ENCODE measurements at places on chromosomes 12 and 14.

GRCh38 chr12:29782285-29782870 is 1.4 kb downstream of the TMTC1 start:
- no peak for DNase-seq

- DNase-seq: no peak
These were observed 28.8 kb upstream of the BCAT1 start for GRCh38 chr12:24977711-24978110.

GRCh38 chr12:114013575-114014345 is 47.6 kb upstream of the RBM19 start:
- no peak for DNase-seq

DNA sequence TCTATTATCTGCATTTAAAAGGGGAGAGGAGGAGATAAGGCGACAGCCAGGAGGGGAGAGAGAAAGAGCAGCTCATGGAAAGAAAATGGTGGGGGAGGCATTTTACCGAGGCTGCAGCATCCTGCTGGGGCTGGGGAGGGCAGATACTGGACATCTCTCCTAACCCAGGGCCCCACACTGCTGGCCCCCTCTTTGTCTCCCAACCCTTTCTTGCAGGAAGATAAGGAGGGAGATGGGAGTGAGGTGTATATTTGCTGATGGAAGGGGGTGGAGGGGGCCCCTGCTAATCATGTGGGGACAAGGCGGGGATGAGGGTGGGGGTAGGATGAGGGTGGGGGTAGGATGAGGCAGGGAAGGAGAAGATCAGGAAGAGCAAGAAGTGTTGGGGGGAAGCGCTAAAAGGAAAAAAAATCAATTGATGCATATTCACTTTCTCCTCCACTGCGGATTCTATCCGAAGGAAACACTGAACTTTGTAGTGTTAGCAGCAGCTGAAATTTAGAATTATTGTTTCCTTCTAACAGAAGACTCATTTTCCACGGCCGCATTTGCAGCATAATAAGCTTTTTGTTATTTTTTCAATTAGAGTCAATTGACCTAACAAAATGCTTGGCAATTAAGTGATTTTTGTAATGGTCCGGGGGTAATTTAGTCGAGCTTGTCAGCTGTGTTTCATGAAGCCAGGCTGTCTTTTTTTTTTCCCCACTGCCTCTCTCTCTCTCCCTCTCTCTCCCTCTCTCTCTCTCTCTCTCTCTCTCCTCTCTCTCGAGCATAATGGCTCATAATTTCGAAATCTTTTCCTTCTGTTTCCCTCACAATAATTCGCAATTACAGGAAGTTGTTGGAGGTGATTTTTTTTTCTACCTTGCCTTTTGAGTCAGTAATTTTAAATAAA is 1134.6 kb downstream of the BCL11B start:
- DNase-seq: no peak

DNA sequence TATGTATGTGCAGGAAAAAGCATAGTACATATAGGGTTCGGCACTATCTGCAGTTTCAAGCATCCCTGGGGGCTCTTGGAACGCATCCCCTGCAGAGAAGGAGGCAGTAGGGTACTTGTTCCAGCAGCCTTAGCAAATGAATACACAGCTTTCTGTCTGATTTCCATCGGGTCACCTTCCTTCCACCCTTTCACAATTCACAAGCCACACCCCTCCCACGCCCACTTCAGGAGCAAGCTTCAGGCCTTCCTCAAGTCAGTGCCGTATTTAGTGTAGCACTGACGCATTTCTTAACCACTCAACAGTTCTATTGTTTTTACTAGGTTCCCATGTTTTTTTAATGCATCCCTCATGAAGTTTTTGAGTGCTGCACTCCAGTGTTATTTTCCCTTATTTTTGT is 64.2 kb downstream of the CLMN start:
- no peak for DNase-seq

DNA sequence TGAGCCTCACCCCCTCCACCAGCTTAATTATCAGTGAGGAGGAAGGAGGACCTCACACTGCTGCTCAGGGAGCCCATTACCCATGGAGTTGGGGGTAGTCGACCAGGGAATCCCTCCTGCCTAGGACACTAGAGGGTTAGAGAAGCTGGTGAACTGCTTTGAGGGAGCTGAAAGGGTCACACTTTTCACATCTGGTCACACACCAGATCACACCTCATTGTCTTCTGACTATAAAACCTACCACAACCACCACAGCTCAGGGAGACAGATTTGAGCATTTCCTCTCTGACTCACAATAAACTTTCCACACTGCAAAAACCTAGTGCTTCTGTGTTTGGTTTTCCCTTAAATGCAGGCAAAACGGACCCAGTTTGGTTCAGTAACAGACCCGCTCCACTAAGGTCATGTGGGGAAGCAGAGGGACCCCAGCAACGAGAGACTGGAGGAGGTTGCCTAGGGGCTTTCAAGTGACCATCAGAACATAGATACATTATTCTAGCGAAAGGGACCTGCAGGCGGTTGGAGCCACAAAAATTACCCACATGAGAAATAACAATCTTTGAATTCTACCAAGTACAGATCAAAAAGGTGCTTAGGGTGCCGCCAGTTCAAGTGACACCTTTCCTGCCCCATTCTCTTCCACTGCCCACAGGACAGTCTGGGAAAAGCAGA is 151.4 kb upstream of the AVPR1A start:
- DNase-seq: no peak

GRCh38 chr12:131424270-131424669 is 286.6 kb upstream of the SFSWAP start:
- DNase-seq: no peak

GRCh38 chr14:54356172-54356571 is 40.6 kb upstream of the CDKN3 start:
- no peak for DNase-seq
